H54 (cell line): ENCODE measurements at places on chromosomes 12 and 14.
A peak's percentile ranks its signal among the peaks of the same experiment; 100 is the strongest.

- DNase-seq, result no peak
Measured at GRCh38 chr14:68791902-68792677, 777 bp downstream of the ZFP36L1 start.

DNA sequence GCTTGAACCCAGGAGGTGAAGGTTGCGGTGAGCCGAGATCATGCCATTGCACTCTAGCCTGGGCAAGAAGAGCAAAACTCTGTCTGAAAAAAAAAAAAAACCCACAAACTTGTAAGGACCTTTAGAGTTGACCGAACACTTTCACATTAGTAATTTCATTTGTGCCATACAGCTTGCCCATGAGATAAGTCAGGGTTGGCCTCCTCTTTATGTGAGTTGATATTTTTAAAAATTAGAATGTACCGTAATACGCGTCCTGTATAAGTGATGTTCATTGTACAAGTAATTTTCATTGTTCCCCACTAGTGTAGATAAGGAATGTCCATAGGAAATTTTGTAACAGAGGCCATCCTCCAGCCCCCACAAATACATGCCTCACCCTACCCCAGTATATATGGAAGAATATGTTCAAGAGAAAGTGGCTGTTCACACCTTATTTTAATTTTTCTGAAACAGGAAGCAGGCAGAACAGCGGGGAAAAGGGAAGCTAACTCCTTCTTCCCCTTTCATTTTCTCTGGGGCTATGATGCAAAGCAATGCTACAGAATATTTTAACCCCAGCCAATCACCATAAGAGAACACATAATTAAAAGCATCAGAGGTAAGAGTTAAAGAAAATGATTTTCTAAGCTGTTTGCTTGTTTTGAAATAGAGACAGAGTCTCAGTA is 31.9 kb upstream of the HIF1A start:
- DNase-seq, result no peak

GRCh38 chr14:72781561-72782508 is 112.1 kb downstream of the DPF3 start:
- DNase-seq, result peak; percentile 76

DNA sequence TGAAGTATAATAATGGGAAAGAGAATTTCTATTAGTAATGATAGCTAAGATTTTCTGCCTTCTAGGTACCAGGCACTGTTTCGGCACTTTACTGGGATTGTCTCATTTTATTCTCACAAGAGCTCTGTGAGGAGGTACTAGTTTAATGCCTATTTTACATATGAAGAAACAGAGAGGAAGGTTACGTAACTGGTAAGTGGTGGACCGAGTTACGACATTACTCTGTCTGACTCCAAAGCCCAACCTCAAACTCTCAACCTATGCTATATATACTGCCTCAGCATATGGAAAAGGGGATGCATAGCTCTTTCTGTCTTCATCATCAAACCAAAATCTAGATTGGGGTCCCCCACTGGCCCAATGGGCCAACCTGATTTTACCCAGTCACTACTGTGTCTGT is 133.5 kb downstream of the KTN1 start:
- no peak for DNase-seq

DNA sequence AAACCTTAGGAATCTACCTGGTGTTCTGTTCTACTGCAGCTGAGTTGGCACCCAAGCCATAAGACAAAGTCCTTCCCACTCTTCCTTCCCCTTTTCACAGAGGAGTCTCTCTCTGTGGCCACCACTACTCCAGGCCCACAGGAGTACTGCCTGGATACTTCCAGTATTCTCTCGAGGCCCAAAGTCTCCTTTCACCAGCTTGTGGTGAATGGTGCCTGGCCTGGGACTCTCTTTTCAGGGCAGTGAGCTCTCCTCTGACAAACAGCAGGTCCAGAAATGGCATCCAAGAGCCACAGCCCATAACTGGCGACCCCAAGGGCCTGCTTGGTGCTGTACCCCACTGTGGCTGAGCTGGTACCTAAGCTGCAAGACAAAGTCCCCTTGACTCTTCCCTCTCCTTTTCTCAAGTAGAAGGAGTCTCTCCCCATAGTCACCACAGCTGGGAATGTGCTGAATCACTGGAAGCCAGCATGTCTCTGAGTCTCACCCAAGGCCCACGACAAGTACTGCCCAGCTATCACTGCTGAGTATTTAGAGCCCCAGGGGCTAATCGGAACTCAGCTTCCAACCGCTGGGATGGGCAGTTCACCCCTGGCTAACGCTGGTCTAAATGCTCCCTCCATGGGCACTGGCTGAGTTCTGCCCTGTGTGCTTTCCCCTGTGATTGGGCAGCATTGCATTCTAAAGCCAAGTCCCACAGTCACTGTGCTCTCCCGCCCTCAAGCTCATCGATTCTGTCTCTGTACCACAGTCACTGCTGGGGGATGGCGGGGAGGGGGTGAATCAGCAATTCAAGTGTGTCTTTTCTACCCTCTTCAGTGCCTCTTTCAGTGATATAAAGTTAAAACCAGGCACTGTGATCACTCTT is 6.1 kb downstream of the A2ML1 start:
- no peak for DNase-seq

DNA sequence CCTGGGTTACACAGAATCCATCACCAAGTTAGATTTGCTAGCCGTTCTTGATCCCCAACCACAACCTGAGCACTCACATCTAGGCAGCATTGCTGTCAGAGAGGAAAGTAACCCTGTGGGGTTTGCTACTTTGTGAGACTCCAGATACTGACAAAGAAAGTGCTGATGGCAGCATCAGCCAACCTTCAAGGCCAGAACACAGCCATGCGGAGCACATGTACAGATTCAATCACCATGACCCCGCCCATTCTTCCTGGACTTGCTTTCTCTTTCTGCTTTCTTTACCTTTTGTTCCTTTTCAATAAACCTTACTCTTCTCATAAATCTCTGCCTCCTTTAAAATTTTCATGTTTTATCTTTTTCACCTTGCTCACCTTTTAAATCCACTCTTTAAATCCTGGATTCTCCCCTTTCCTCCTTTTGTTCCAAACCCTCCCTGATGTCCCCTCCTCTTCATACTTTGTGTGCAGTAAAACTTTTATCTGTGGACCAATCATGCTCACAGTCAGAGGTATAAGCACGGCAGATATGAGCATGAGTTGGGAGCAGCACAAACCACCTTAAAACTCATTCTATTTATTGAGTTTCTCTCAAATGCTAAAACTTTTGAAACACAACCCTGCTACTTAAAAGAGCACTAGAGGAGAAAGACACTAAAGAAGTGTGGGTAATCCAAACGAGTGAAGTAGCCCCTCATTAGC is 21.9 kb upstream of the CERS5 start:
- no peak for DNase-seq

- no peak for DNase-seq
Measured at GRCh38 chr12:93243689-93244513, 133.8 kb upstream of the NUDT4 start.

- DNase-seq, result no peak
Measured at GRCh38 chr12:50401500-50402081, 906 bp downstream of the LARP4 start.

GRCh38 chr14:104130974-104131651 is 7.3 kb upstream of the KIF26A start:
- DNase-seq, result peak; percentile 56

DNA sequence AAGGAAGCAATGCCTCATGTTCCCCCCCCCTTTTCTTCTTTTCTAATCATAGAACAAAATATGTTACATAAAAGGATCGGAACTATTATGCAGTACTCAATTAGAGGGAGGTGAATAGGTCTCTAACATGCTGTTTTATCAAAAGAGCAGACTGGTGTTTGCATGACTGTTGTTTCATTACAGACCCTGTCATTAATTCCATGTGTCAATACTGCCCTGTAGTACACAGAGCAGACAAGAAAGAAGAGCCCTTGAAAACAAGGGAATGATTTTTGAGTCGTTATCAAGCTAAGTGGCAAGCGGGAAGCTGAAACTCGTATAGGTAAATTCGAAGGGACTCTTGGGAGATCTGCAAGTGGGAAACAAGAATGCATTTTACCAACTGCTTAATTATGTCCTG is 76.9 kb upstream of the TMEM263 start:
- DNase-seq, result no peak

- no peak for DNase-seq
Measured at GRCh38 chr12:118922405-118922804, 58.9 kb upstream of the SRRM4 start.

DNA sequence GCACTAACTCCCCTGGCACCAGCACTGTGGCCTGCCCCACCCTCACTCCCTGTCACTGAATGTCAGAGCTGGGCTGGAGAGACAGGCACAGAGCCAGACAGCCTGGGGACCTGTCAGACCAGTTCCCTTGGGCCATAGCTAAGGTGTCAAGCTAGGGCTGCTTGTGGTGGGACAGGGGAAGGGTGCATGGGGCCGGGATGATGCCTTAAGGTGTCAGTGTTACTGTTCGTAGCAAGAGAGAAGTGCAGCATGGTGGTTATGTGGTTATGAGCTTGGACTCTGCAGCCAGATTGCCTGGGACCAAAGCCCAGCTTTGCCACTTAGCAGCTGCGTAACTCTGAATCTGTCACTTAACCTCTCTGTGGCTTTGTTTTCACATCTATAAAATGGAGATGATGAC is 3.8 kb downstream of the RAPGEF3 start:
- no peak for DNase-seq

DNA sequence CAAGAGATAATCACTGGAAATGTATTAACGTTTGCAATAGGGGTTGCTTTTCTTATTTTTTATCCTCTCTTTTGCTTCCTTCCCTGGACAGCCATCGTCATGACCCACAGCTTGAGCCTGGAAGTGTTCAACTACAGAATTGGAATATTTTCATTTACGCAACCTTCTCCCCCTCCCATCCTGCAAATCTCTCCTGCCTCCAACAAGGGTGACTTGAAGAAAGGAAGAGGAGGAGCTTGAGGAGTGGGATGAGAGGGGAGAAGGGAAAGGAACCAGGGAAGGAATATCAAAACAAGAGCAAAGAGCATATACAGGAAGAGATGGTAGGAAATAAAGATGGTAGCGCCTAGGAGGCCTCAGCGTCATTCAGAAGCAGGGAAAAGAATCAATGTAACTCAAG is 1.6 kb upstream of the MANSC4 start:
- DNase-seq, result no peak

DNA sequence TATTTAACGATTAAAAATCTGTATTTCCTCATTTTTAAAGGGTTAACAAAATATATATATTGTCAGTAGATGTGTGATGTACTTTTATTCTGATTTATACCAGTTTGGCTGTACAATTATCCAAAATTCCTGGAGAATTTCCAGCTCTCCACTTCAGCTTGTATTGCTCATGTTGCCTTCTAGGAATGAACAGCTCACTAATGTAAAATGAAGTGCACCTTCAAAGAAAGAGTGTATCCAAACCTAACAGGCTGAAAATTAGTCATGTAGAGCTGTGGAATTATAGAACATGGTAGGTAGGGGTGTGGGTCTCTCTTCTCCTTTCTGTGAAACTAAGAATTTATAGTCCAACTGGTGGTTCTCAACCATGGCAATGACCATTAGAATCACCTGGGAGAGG is 362.0 kb downstream of the ETNK1 start:
- DNase-seq, result no peak

DNA sequence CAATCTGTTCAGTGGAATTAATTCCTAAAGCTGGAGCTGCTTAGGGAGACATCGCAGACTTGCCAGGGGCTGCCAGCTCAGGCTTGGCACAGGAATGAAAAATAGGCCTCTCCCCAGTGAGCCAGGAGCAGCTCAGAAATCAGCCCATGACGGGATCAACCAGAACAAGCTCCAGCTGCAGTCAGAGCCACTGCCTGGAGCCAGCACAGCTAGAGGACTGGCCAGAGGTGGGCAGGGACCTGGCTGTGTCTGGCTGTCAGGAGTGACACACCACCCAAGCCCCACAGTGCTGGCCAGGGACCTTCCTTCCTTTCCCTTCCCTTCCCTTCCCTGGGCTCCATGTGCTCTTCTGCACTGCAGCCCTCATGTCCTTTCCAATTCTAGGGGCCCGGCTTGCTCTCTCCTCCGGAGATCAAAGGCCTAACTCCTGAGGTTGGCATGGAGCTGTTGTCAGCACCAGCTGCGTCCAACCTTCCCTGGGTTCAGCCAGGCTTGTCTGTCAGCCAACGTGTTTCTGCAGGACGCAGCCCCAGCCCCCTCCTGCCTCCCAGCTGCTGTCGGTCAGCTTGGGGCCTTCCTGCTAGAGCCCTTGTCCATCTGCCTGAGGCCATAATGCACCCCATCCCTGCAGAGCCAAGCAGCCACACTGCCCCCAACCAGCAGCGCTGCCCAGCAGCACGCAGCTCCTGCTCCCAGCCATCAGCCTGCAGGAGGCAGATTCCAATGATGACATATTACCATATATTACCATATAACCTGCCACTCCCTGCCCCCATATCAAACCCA is 149.3 kb downstream of the CALM1 start:
- DNase-seq, result no peak

GRCh38 chr12:104865080-104865479 is 93.0 kb downstream of the SLC41A2 start:
- no peak for DNase-seq

DNA sequence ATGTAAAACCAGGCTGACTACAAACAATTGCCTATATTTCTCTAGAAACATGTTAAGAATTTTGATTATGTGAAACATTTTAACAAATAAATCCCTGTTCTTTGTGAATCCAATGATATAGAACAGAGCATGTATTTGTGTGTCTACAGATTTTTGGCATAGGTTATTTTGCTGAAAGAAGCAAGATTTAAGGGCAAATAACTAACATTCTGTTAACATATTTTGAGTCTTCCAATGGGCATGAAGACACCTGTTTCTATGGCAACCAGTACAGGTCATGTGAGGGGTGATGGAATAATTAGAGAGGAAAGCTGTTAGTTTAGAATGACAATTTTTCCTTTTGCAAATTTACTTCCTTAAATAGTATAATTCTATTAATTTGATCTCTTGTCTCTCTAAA is 8.8 kb downstream of the ART4 start:
- DNase-seq, result no peak

GRCh38 chr14:33911046-33911445 is 39.8 kb downstream of the EGLN3 start:
- DNase-seq, result no peak

GRCh38 chr12:106753526-106753925 is 21.0 kb upstream of the RIC8B start:
- no peak for DNase-seq

DNA sequence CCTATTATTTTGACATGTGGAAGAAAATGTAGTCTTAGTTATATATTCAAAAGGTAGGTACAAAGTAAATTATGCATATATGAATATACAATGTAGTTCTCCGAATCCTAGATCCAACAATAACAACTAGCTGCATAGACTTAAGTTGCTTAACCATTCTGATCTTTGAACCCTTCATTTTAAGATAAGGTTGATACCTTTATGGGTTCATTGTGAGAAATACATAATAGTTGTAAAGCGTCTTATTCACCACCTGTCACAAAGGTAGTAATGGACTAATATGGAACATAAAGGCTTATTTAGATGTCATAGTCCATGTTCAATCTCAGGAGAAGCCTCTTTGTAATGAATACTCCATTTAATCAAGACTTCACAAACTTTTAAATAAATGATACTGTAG is 263.6 kb downstream of the TMTC2 start:
- DNase-seq, result no peak

- no peak for DNase-seq
Measured at GRCh38 chr12:47276621-47277309, 197.0 kb upstream of the AMIGO2 start.

- DNase-seq, result no peak
Measured at GRCh38 chr12:105590571-105590970, 260.1 kb downstream of the C12orf75 start.
